ENCODE measurements at places on chromosomes 3 and 15.

DNA sequence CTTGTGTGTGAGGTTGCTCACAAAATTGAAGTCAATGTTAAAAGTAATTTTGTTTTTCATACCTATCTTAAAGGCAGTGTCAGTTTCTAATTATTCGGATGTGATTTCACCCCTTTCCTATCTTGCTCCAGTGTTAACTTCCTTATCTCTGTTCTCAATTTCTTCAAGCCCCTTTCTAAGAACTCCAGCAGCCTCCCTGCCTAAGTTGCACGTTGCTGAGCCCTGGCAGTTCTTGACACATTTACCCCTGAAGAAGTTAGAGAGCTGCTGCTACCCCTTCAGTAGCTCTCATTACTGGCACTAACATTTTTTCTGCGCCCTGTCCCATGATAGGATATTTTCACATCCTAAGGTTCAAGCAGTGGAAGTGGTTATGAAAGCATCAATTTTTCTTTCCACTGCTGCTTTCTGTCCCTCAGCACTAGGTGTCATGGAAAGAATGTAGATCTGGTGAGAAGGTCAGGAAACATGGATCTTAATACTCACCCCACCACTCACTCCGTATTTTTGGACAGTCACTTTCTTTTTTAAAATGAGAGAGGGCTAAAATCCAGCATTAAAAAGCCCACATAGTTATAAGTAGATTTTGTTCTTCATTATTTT, 62.9 kb downstream of the OPA1 start:
- DNase-seq: no peak

- no peak for DNase-seq
Measured at GRCh38 chr15:60400944-60401343, 3.2 kb upstream of the ANXA2 start.

DNA sequence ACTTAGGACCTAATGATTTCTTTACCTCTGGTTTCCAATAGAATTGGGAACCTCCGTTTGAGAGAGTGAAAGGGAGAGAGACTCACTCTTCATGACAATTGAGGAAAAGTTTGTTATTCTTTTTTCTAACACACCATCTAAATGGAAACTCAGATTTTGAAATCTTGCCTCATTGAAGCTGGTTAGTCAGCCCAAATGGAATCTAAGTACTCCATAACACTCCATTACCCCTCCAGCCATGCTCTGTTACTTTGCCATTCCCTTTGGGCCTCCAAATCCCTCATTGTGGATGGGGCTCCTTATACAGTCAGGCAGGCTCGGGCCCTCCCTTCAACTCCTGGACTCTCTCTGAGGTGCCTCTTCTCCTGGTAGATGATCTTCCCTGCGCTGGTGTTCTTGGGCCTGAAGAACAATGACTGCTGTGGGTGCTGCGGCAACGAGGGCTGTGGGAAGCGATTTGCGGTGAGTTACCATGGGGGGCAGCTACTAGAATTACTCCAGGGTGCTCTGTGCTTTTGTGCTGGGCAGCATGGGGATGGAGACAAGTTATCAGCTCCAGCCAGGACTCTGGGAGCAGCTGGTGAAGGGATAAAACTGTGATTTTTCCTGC, 1.1 kb downstream of the TM4SF4 start:
- DNase-seq: no peak

- DNase-seq: no peak
Measured at GRCh38 chr3:167559924-167560323, 86.1 kb upstream of the SERPINI2 start.

DNA sequence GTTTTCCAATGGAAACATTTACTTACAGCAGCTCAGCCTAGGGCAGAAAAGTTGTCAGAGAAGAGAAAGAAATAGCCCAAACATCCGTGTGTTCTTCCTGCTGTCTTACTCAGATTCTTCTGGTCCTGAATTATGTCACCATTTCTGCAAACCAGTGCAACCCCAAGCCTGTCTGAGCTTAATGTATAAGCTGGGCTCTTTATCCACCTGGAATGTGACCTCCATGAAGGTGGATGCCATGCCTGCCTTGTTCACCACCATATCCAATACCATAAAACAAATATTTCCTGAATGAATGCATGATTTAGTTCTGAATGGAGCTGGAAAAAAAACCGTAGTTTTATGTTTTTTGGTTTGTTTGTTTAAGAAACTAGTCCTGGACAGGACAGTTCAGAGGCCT, 150.9 kb downstream of the RYR3 start:
- no peak for DNase-seq

DNA sequence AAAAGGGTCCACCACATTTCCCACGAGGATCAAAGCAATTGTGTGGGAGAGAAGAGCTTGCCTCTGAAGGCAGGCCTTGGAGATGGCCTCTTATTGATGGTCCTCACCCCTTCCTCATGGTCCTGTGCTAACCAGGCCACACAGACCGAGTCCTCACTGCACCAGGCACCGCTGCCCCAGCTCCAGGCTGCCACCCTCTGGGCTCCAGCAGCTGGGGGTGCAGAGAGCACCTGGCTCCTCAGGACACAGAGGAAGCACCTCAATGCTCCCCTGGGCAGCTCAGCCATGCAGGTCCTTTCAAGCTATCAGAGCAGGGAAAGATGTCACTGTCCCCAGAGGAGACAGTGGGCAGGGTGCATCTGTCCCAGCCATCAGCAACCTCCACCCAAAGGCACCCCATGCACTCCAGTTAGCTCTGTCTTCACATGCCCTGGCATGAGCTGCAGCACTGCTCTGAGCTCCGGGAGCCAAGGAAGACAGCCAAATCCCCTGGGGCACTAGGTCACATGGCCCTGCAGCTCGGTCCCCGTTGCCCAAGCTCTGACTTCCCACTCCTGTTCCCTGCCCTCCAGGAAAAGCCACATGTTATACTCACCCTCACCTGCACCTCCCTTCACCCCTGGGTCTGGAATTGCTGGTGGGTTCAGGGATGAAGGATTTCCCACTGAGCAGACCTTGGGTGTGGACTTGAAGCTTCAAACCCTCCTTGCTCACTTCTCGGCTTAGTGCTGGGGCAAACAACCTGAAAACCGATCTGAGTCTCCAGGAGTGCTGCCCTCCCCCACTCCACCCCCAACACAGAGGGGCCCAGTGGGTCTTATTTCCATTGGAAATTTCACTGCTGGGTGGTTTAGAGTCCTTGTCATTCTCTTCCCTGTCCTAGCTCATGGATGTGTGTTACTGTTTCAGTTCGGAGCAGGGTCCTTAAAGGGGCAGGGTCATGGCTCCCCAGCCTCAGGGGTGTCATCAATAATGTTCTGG, 32.6 kb downstream of the ALS2CL start:
- DNase-seq: no peak

DNA sequence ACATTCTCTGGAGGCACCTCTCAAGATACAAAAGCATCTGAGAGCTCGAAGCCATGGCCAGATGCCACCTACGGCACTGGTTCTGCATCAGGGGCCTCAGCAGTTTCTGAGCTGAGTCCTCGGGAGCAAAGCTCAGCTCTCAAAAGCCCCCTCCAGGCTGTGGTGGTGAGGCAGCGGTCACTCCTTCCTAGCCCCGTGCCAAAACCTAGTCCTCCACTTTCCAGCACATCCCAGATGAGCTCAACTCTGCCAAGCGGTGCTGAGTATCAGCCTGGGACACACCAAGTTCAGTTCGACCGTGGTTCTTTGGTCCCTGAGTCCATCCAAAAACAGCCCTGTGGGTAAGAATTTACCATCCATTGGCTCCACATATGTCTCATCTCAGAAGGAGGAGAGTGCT, 79.3 kb upstream of the STT3B start:
- DNase-seq: no peak

DNA sequence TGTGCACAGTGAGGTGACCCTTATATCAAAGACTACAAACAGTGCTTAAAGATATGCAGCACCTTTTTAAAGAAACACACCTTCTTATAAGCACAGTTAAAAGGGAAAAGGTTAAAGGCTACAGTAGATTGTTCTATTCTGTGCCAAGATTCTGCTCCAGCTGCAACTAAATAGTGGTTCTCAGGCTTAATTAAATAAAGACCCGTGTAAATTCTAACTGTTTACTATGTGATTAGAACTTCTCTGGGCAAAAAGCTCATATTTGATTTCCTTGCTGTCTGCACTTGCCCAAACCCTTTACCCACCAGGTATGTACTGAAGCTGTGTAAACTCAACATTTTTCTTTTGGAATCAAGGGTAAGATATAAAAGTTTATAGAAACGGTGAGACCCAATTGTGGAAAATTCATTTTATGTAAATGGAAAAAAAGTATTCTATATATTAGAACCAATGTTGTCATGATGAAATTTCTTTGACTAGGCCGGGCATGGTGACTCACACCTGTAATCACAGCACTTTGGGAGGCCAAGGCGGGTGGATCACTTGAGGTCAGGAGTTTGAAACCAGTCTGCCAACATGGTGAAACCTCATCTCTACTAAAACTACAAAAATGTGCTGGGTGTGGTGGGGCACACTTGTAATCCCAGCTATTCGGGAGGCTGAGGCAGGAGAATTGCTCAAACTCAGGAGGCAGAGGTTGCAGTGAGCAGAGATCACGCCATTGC, 230.6 kb downstream of the MECOM start:
- DNase-seq: no peak

DNA sequence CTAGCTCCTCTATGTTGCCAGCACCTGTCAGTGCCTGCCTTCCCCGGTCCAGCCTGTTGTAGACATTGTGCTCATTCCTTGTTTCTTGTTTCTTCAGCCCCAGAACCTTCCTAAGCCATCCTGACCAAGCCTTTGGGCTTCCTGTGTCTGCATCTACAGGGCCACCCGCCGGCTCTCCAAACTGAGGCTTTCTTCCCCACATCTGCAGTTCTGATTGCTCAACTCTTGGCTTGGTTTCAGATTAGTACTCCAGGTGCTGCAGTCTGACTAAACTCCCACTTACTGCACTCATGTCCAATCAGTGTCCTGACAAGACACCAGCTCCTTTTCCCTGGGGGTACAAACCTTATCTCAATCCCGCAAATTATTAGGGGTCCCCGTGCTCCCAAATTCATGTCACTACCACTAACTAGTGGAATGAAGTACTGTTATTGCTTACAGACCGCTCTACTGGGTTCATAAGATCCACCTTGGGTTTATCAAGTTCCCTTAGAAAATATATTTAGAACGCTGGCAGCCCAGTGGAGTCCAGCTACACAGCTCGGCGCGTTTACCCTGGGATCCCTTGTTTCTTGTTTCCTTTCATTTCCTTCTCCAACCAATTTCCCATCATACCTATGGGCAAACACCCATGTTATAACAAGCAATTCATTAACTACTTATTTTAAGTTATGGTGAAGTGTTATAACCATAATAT, 114.2 kb upstream of the TJP1 start:
- DNase-seq: no peak

DNA sequence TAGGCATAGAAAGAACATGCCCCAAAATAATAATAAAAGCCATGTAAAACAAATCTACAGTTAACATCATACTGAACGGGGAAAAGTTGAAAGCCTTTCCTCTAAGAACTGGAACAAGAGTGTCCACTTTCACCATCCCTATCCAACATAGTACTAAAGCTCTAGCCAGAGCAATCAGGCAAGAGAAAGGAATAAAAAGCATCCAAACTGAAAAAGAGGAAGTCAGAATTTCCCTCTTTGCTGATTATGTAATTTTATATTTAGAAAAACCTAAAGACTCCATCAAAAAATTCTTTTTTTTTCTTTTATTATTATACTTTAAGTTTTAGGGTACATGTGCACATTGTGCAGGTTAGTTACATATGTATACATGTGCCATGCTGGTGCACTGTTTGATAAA, 661.6 kb upstream of the CBLB start:
- DNase-seq: no peak

DNA sequence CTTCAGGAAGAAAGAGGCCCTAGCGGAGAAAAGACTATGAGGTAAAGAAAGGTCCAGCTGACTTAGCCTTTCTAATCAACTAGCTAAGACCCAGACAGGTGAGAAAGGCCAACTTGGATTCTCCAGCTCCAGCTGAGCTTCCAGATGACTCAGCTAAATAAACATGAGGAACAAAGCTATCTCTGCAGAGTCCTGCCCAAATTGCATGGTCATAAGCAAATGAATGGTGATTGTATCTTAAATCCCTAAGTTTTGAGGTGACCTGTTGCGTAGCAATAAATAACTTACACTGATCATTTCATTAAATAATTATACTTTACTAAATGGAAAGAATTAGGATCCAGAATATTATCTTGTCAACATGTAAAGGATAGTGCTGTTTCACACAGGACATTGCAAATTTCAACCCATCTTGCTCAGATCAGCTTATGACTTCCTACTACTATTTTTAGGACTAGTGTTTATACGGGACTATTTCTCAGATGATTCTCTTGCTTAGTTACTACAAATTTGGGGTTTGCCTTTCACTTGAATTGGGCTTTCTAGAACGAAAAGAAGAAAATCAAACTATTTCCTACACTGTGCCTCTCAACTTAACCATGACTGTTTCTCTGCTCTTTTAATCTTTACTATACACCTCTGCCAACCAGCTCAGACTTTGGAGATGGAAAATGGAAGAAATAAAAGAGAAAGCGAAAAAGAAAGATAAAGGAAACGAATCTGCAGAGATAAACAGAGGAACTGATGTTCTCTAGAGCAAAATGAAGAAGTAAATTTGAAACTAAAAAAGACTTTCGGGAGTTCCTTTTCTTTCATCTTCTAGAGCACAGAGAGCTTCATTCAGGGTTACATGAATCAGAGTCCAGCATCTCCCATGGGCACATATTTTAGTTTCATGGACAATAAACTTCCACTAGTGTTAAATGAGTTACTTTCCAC, 6.6 kb upstream of the ADGRG7 start:
- no peak for DNase-seq

Data from stimulated activated CD8-positive, alpha-beta memory T cell treated with anti-CD3 and anti-CD28 coated beads, Interleukin-4, amount 100 ng/mL, for 1 hour (primary cell).